ENCODE measurements at places on chromosomes 1 and 21.

DNA sequence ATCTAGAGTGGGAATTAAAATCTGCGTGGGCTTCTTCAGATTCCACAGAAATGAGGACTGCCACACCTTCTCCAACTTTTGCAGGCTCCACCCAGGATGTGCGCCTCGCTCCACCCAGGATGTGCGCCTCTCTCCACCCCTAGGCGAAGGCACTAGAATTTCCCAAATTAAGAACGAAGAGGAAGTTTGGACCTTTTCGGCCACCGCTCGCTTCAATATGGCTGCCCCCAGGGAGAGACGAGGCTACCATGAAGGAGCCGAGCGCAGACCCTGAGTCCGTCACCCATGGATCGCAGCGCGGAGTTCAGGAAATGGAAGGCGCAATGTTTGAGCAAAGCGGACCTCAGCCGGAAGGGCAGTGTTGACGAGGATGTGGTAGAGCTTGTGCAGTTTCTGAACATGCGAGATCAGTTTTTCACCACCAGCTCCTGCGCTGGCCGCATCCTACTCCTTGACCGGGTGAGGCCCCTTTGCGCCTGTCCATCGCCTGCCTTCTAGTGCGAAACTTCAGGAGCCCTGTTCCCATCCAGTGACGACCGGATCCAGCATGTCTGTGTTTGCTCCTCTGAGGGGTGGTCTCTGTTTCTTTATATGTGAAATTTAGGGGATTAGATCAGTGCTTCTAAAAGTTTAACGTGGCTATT is at the start of the genes CRYZ and TYW3:
Gene CRYZ, minus strand, starts transcription at position 91 of the 644 bp plus-strand sequence. CDS start 8,229 bp downstream, outside the sequence.
Gene TYW3, plus strand, starts transcription at position 193 of the 644 bp plus-strand sequence. Its CDS starts 93 bp downstream, at position 286.
- peak; percentile 70 for DNase-seq

DNA sequence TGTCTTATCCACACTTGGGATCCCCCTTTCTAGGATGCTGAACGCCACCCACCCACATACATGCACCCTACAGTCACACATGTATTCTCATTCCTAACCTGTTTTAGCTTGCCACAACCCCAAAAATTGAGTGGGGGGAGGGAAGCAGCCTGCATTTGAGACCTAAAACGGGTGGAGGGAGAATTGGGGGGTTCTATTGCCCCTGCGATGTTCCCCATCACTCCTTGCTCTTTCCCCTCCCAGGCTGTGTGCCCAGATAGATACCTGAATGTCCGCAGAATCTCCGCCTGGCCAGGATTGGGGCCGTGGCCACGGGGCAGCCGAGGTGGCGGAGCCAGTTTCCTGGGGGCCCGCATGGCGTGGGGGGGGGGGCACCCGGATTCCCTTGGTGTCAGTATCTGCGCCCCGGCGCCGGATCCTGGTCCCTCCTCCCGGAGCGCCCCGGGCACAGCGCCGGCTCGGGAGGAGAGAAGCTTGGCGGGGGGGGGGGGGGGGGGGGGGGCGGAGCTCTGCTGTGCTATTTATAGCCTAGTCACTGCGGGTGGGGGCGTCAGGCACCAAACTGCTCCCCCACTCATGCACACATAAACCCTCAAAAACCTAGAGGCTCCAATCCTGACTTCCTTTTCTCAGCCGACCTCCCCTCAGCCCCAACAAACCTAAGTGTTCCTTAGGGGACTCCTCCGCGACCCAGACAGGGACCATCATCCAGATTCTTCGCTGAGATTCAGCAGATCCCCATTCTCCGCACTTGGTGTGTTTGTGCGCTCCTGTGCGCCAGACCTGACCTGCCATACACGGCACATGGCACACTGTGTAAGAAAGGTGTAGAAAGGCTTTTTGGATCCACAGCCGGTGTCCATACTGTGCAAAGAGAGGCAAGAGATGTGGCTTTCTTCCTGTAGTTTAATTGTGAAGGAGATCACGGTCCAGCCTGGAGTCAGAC is 1.9 kb downstream of the ANKRD34A start:
- DNase-seq: peak; percentile 38

DNA sequence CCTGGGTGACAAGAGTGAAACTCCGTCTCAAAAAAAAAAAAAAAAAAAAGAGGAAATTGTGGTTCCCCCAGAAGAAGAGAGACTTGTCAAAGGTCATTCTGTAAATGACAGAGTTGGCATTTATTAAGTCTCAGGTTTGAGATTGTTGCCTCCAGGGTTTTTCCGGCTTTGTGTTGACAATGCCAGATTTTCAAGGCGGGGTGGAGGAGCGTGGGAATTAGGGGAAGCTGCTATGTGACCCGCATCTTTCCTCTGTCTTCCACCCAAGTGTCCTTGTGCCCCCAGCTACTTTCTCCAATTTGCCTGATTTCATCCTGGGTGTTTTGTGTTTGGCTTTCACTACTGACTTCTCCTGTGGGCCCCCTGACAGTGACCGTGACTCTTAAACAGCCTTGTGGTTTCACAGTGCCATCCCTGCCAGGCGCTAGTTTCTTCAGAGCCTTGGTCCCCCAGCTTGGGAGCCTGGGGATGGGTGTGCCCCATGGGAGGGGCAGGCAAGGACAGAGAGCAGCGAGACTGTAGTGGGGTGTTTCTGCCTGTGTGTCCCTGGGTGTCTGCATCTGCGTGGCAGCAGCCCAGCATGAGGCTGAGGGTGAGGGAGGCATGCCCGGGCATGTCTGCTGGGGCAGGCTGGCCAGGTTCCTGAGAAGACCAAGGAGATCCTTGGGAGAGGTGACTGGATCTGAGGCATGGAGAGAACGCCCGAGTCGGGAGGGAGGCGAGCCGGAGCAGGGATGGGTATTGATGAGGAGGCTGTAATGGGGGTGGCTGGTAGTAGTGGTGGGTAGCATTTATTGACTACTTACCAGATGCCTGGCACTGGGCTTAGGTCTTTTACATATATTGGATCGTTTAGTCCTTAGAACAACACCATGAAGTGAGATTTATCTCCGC is 46.3 kb downstream of the IER5 start:
- peak; percentile 63 for DNase-seq

GRCh38 chr1:229410692-229411433 is 23.0 kb downstream of the ACTA1 start:
- no peak for DNase-seq

GRCh38 chr1:48969971-48970370 is 193.3 kb upstream of the BEND5 start:
- no peak for DNase-seq

Data from T-helper 1 cell (primary cell).